ENCODE measurements at places on chromosomes 2 and 18. TPM values are rescaled to one million over a fixed set of nuclear protein-coding genes. Genes with fewer than 3 reads are reported as not detected.

Gene NGEF
- total RNA-seq: 0.94 TPM

Gene CNRIP1
- 0.11 TPM for total RNA-seq

Gene PROC
- not detected for total RNA-seq

DNA sequence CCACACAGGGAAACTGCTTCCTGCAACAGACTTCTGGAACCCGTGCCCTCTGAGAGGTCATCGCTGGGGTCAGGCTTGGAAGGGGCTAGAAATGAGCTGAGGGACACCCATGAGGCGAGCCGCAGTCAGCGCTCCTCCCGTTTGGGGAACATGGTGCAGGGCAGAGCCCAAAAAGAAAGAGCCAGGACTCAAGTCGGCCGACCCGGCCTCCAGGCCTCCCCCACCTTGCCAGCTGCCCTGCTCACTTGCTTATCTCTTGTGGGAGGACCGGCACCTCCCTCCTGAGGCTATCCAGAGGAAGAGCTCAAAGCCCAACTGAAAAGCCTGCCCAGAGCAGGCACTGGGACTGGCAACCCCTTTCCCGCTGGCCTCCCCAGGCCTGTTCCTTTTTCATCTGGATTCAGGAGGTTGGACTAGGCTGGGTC is 43.6 kb downstream of the SCTR start:
- DNase-seq: no peak

- DNase-seq: no peak
Observed at GRCh38 chr2:169761251-169761969, 27.8 kb downstream of the KLHL23 start.

DNA sequence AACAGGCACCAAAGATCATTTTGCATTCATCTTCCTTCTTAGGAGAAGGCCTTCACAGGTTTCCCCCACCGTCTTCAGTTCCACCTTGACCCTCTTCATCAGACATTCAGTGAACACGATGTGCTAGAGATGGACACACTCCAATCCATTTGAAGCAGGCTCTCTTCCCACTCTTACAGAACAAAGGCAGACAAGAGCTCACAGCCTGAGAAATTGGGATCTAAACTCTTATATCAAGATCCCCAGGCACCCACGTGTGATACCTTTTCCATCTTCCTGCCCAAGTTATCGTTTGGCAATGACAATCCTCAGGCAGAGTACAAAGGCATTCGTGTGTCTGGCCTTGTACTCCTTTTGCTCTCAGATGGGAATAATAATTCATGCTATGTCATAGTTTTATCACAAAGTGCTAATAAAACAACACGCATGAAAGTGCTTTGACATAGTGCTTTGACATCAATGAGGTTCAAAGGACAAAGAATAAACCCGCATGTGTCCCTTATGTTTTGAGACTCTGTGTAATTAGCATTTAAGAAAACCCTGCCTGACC is 369.3 kb upstream of the KLHL29 start:
- DNase-seq: no peak

DNA sequence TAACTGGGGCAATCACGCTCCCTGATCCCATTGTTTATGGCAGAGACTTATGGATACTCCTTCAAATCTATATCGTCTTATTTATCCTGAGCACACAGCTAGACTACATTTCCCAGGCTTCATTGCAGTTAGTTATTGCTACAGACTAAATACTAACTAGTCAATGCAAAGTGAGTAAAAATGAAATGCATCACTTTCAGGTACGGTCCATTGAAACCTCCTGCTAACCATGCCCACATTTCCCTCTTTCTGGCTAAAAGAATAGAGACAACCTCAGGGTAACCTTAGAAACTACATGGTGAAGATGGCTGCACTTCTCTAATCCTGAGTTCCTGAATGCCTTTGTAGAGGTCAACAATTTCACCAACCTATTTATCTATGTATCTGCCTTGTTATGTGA is 437.4 kb downstream of the EPHA4 start:
- DNase-seq: no peak

- DNase-seq: no peak
Observed at GRCh38 chr18:64083916-64084315, 65.0 kb downstream of the LINC00305 start.

DNA sequence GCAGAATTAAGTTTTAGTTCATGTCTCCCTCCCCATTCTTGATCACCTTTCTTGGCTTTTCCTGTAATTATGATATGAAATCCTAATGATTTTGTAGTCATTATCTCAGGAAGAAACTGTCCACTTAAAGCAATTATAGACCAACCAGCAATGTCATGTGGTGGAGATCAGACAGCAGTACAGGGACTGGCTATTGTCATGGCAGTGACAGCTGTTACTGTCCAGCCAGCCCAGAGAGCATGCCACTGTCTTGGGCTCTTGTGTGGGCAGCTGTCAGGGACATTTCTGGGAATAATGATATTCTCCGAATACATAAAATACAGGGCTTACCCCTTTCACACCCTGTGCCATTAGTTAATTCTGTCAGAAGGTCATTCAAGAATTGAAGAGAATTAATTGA is 355.3 kb upstream of the RAB12 start:
- DNase-seq: no peak

DNA sequence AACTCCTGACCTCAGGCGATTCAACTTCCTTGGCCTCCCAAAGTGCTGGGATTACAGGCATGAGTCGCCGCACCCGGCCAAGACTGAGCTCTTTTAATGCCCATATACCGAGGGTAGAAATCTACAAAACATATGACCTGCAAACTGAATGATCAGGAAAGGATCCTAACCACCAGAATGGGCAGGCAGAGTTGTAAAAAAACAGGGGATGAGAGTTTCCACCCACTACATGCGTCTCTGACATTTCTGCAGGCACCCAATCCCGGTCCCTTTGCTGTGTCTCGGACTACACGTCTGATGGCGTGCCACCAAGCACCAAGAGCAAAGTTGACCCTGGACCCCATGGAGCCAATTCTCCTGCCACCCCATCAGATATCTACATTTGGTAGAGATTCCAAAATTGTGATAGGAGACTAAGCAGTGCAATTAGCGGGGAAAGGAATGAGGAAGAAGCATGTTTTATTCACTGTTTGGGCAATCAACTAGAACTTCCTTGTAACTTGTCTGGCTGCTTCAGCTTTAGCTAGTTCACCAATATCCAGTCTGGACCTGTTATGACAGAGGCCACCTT is 74.1 kb downstream of the ATP8B1 start:
- DNase-seq: no peak

DNA sequence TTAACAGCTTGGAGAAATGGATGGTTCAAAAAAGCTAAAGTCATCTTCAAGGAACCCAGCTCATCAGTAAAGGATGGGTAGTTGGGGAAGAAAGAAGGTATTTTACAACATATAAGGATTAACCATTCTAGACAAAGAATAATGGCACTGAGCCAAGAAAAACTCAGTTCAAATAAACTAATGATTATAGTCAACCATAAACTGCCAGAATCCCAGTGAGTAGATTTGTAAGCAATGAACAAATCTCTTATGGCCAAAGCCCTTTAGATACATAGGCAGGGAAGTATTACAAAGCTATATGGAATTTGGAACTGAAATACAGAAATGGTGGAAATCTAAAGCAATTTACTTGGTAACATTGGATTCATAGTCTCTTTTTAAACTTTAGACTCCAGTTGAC is 92.4 kb upstream of the ZFP36L2 start:
- DNase-seq: no peak

- no peak for DNase-seq
Observed at GRCh38 chr2:27655155-27655951, 8.1 kb downstream of the SUPT7L start.

DNA sequence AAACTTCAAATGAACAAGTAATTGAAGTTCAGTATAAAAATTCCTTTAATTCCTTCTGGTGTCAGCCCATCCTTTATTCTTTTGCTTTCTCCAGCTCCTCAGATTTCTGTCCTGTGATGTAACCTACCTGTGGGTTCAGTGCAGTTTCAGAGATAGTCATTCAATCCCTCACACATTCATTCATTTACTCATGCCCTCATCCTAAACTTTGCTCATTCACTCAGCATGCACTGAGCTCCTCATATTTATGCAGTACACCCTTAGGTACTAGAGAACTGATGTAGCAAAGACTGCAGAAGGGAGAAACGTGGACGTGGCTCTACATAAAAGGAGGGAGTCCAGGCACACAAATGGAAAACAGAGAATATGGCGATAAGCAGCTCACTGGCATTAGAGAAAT is 45.3 kb upstream of the STAT1 start:
- DNase-seq: no peak

GRCh38 chr2:221518935-221519625 is 53.0 kb downstream of the EPHA4 start:
- no peak for DNase-seq

GRCh38 chr2:10336283-10336682 is 33.6 kb downstream of the HPCAL1 start:
- DNase-seq: no peak

GRCh38 chr18:949724-950631 is 45.3 kb downstream of the ADCYAP1 start:
- DNase-seq: no peak

- DNase-seq: no peak
Observed at GRCh38 chr18:63480476-63480875, 3.7 kb downstream of the SERPINB5 start.

DNA sequence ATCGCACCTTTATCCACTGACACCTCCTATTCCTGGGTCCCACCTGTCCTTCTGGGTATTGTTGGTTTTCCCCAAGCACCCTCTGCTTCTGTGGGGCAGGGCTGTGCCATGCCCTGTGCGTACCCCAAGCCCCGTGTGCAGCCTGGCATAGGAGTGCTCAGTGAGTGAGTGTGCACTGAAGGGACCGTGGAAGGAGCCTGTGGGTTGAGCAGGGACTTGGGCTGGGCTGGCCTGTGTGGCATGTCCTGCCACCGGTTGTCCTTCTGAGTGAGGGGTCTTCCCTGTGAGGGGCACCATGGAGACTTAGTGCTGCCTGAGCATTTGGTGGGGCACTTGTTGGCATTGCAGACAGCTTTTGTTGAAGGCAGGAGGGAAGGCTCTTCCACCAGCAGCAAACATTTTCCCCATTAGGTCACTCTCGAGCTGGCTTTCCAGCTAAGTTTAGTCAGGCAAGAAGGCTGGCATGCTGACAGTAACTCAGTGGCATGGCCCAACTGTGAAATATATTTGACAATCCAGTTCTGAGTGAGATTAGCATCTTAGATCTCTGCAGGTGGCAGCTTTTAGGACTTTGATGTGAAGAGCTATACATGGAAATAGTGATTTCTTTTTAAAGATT is 64.7 kb downstream of the LPIN1 start:
- no peak for DNase-seq

DNA sequence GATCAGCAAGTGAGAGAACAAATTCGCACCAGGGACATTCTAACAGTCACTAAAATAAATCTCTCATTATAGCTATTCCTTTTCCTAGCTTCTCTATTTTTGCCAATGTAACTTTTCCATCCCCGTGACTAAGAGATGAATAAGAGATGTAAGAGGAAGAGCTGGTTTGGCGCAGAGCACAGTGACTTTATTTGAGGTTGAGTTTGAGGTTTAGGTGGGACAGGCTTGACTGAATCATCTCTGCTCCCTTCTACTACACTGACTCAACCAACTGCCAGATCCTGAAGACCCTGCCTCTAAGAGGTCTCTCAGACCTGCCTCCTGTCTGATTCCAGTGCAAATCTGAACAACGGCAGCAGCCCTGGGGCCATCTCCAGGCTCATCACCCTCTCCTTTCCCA is 28.0 kb downstream of the RFX8 start:
- no peak for DNase-seq
